B cell (primary cell): ENCODE measurements at places on chromosomes 13 and 19.

DNA sequence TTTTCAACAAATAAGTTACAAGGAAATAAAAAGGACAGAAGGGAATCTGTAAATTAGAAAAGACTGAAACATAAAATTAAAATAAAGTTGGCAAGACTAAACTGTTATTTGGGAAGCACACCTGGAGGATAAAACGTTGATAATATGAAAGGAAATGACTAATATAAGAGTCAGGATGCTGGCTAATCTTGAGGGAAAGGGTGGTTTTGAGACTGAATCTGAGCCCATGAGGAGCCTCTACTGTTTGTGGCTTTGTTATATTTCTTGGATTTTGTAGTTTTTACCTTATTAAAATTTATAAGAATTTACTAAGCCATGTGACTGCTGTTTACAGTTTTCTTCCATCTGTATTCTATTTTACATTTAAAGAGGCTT is 718.0 kb upstream of the SPRY2 start:
- no peak for DNase-seq

DNA sequence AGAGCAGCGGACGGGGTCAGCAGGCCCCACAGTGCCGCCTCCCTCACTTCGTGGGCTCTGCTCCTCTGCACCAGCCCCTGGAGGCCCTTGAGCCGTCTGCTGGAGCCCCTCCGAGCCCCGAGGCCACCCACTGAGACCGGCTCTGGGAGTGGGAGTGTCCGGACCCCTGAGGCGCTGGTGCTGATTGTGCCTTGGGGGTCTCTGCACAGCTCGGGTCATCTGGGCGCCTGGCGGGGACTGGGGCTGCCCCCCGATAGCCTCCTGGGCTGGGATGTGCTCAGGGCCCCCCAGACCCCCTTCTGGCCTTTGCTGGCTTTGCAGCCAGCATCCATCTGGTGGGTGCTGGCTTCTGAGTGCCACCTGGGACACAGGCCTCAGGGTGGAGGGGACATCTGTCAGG is 15.4 kb downstream of the CBARP start:
- DNase-seq: no peak

- no peak for DNase-seq
These were observed 9.3 kb downstream of the NHLRC3 start for GRCh38 chr13:39047560-39047959.

GRCh38 chr13:75910591-75910990 is 274.5 kb downstream of the LMO7 start:
- DNase-seq: no peak

GRCh38 chr19:29562299-29563297 is 36.8 kb downstream of the VSTM2B start:
- no peak for DNase-seq
